Small intestine (tissue), 16 donors: ENCODE measurements at places on chromosomes 2 and 18. TPM values are rescaled to one million over a fixed set of nuclear protein-coding genes. Genes with fewer than 3 reads are reported as not detected.

Gene DNPEP
- polyA plus RNA-seq, result 143 TPM

Gene STAT4
- polyA plus RNA-seq, result 2.2 TPM

Gene UGT1A10
- polyA plus RNA-seq, result 0.27 TPM

Gene MAP3K19
- 0.03 TPM for polyA plus RNA-seq

- no peaks in the 10 kb centered on the region for H3K27me3 ChIP-seq
- DNase-seq, result no peak
- no peak overlapping the region for H3K4me3 ChIP-seq
- H3K4me1 ChIP-seq, result no peaks in the 10 kb centered on the region
Measured at GRCh38 chr2:206820807-206821206, 55.4 kb downstream of the FASTKD2 start.

GRCh38 chr18:23982155-23983079 is 32.1 kb upstream of the TTC39C start:
- H3K27ac ChIP-seq, result no peak overlapping the region
- peak; percentile 54 for DNase-seq
- H3K4me3 ChIP-seq, result no peak overlapping the region
- no peaks in the 10 kb centered on the region for H3K4me1 ChIP-seq
- H3K27me3 ChIP-seq, result no peaks in the 10 kb centered on the region

DNA sequence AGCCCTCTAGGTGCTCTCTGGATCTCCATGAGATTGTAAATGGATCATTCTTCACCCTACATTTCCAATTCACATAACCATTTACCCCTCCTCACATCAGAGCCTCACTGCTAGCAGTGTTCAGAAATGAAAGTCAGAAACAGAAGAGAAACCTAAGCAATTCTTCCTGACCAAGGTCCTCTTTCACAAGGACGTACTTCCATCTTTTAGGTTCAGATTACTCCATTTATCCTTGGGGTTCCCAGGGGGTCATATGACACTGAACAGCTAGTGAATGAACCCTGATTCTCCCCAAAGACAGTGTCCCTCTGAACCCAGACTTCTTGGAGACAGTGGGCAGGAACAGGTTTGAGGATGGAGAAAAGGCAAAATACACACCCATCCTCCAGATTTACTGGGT is 12.9 kb upstream of the MARCO start:
- no peak overlapping the region for H3K27ac ChIP-seq
- H3K4me1 ChIP-seq, result no peaks in the 10 kb centered on the region
- H3K36me3 ChIP-seq, result no peaks in the 10 kb centered on the region

GRCh38 chr2:234076451-234076850 is 25.9 kb downstream of the SPP2 start:
- H3K27me3 ChIP-seq, result no peaks in the 10 kb centered on the region
- DNase-seq, result no peak
- no peaks in the 10 kb centered on the region for H3K4me1 ChIP-seq
- H3K4me3 ChIP-seq, result no peak overlapping the region
- no peaks in the 10 kb centered on the region for H3K36me3 ChIP-seq

DNA sequence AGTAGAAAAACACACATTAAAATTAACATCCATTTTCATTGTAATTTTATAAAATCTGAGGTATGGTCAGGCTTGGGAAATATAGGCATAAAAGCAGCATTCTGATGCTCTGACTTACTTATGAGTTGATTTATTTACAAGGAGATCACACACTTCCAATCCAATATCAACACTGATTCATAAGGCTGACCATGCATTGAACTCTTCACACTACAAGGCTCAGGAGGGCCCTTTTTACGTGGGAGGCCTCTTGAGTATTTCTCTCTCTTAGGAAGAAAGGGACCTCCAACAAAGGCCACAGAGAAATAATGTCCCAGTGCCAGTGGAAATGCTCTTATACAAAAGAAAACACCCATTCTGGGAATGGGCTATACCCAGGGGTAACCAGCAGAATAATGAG is 222.8 kb downstream of the NAPG start:
- H3K27me3 ChIP-seq, result no peaks in the 10 kb centered on the region
- H3K4me1 ChIP-seq, result peaks cover 32% of the 10 kb centered on the region
- no peak for DNase-seq
- H3K4me3 ChIP-seq, result no peak overlapping the region
- H3K36me3 ChIP-seq, result peaks cover 9% of the 10 kb centered on the region

GRCh38 chr18:9827793-9828505 is 57.8 kb upstream of the TXNDC2 start:
- no peaks in the 10 kb centered on the region for H3K36me3 ChIP-seq
- DNase-seq, result peak; percentile 69
- peaks cover 41% of the 10 kb centered on the region for H3K4me1 ChIP-seq
- H3K27me3 ChIP-seq, result no peaks in the 10 kb centered on the region

GRCh38 chr18:56637711-56638231 is 621 bp downstream of the TXNL1 start:
- DNase-seq, result no peak
- H3K4me3 ChIP-seq, result peak overlapping the region; percentile 79
- H3K27ac ChIP-seq, result peak overlapping the region; percentile 90
- no peaks in the 10 kb centered on the region for H3K36me3 ChIP-seq
- H3K4me1 ChIP-seq, result peaks cover 6% of the 10 kb centered on the region
- H3K27me3 ChIP-seq, result no peaks in the 10 kb centered on the region
